ENCODE measurements at places on chromosomes 1 and 21.

DNA sequence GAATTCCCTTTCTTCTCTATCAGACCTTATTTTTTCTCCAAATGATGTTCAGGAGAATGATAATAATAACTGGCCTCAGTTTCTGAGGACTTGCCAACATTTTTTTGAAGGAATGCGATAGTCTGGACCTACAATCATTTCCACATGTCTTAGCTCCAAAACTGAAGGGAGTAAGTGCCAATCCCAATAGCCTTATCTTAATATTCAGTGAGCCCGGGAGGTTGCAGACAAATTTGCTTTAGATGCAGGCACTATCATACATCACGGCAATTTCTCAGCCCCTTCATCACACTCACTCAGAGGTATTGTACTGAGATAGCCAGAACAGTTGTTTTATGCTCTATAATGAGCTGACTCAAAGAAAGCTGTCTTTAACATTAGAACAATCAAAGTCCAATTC, 796.9 kb downstream of the ADGRL2 start:
- no peak for DNase-seq

- DNase-seq: no peak
Observed at GRCh38 chr1:211415700-211416099, 76.3 kb downstream of the RD3 start.

GRCh38 chr1:33944846-33945245, 81.0 kb downstream of the HMGB4 start:
- no peak for DNase-seq

DNA sequence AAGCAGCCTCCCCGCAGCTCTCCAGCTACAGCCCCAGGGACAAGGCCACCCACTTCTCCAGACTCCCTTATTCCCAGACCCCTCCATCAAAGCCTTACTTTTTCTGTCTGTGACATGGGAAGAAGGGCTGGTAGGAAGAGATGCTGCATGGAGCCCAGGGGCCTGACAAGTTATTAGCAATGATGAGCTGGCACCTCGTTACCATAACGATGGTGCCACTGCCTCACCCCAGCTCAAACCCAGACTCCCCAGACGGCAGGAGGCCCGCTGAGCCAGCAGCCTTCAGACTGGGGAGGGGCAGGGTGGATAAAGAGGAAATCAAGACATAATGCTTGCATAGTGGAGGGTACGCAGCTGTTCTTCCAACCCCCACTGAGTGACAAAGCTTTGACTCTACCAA, 3.3 kb downstream of the DLGAP3 start:
- no peak for DNase-seq

DNA sequence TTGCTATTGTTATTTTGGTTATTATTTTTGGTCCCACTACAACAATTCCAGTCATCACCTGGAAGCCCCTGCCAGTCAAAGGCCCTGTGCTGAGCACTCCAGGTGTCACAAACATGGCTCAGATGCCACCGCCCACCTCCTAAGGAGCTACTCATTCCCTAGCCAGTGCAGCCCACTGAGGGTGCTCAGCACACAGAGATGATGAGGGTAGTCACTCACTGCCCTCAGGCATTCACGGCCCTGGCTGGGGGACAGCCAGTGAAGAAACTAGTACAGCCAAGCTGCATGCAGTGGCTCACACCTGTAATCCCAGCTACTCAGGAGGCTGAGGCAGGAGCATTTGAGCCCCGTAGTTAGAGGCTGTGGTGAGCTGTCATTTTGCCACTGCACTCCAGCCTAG, 42.3 kb downstream of the NIPAL3 start:
- no peak for DNase-seq

GRCh38 chr1:213186168-213186567, 135.1 kb downstream of the RPS6KC1 start:
- DNase-seq: no peak

DNA sequence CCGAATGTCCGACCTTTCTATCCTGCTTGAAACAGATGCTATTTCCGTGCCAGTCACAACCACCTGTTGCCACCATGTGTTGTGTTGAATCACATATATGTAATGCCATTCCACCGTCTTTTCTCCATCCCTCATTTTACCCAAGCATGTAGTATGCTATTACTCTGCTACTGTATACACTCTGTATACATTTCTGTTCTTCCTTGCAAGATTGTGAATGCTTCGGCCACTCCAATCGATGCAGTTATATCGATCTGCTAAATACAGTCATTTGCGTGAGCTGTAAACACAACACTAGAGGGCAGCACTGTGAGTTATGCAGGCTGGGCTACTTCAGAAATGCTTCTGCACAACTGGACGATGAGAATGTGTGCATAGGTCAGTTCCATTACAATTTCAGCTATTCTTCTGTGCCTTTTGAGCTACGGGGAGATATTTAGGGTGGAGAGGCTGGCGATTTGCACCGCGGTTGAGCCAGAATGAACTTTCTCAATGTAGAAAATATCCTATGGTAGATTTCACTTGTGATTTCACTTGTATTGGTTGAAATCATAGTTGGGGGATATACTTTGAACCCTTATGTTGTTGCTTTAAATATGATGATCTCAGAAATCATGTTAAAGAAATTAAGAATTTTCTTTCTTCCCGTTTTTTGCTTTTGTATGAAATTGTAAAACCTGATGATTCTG, 289.8 kb downstream of the NTNG1 start:
- peak; percentile 64 for DNase-seq

- DNase-seq: no peak
Observed at GRCh38 chr1:231842441-231842840, 215.9 kb downstream of the DISC1 start.
